Astrocyte of the spinal cord (primary cell): ENCODE measurements at places on chromosomes 11 and 22.
A peak's percentile ranks its signal among the peaks of the same experiment; 100 is the strongest.

DNA sequence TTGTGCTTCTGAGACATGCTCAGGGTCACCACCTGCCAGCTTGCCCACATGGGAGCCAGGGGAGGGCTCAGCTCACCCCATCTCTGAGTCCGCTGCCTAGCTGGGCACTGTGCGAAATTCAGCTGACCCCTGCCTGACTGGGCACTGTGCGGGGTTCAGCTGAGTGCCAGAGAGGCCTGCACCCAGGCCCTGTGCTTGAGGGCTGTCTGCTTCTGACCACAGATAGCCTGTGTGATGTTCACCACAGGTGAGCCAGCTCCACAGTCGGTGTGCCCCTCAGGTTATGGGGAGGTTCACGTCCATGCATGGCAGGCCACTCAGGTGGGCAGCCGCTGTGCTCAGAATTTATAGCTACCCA is 84.5 kb upstream of the SUSD2 start:
- DNase-seq = no peak

GRCh38 chr11:55838452-55838851 is at the start of gene OR5D16:
OR5D16 (plus strand) TSS chr11:55838752; CDS start chr11:55838752, 0 bp downstream.
- DNase-seq = no peak

DNA sequence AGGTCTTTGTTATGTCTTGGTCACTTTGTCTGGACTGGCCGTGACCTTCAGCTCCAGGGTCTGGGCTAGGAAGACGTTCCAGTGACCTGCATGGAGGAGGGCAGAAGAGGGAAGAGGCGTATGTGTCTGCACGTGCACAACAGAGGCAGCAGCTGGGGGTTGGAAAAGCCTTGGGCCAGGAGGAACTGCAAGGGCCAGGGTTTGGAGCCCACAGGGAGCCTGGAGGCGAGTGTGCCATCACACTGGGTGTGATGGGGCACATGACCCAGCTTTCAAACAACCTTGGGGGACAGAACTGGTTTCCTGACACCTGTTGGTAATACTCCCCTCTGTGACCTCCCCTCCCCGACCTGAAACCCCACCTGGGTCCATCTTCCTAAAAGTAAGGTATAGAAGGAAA is 34.7 kb downstream of the CHRDL2 start:
- DNase-seq = no peak

DNA sequence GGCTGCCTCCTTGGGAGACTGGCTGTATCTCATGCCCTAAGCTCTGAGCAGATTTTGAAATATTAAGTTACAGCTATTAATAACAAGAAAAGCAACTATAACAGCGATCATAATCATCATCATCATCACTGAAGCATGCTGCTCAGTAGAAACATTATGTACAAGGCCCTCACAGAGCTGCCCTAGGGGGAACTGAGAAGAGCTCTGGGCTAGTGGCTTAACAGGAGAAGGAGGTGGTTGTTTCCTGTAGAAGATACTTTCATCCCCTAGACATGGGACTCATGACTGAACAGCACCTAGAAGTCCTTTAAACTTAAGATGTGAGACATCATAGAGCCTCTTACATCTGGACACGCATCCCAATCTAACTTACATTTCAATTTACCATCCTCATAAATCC is 332.8 kb upstream of the PLET1 start:
- no peak for DNase-seq

GRCh38 chr11:123559523-123559955 is 94.9 kb downstream of the SCN3B start:
- peak; percentile 36 for DNase-seq

DNA sequence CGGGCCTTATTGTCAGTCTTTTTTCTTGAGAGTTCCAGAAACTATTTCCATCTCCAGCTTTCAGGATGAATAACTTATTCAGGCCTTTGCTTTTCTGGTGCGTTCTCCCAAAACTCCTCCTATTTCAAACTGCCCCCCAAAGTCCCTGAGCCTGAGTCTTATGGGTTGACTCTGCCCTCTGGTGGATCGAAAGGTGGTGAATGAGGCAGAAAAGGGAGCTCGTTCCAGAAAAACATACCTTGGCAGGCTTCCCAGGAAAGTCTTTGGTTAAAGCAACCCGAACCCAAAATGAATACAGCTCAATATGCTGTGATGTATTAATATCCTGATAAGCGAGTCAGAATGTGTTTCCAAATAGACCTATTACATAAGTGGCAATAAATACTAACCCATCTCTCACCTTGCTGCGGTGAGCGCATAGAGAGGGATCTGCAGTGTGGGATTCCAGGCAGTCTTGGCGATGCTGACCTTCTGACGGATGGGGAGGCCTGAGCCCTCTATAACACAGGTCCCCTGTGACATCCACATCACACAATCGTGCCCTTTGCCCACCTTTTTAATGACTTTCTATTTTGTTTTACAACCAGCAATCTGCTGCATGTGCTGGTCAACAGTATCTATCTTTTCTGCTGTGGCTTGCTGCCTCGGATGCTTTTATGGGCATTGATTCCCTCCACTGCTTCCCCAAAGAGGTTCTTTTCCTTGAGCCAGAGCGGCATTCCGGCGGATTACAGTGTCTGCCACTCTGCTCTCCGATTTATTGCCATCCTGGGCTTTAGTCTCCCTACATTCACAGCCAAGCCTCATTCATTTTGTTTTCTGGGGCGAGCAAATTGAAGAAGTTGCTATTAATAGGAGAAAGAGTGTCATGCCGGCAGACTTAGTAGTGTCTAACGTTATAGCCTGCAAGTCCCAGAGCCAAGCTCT is 756.8 kb downstream of the NTM start:
- peak; percentile 93 for DNase-seq

- DNase-seq = no peak
Observed at GRCh38 chr11:119290894-119291497, 25.9 kb downstream of the MCAM start.

- no peak for DNase-seq
Observed at GRCh38 chr11:96315476-96315875, 27.5 kb downstream of the MAML2 start.
